ENCODE measurements at places on chromosomes 3 and 15. TPM values are rescaled to one million over a fixed set of nuclear protein-coding genes. Genes with fewer than 3 reads are reported as not detected.

DNA sequence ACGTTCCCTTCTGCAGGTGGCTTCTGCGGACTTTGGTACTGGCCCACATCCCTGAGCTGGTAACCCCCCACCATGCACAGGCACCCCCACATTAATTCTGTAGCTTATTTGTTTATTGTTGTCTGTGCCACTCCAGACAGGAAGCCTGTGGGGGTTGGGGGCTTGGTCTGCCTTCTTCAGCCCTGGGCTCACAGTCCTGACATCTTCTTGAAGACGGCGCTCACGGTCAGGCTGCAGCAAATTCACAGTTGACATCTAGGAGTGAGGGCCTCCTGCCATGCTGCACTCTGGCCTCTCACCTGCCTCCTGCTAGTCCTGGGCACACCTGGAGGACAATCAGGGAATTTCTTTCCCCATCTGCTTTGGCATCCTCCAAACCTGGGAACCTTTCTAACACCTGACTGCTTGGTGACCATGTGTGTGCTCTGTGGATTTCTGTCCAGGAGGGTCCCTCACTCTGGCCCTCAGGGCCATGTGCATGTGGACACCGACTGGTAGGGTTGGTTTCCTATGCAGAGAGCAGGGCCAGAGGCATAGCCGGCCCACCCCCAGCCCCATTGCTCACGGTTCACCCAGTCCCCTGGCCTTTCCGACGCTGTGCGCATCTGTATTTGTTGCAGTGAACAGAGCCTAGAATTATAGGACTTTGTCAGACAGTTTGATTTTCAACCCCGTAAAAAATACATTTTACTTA, 68.8 kb downstream of the APBA2 start:
- H3K4me3 ChIP-seq, result no peak overlapping the region
- no peak overlapping the region for H3K27ac ChIP-seq
- H3K27me3 ChIP-seq, result no peaks in the 10 kb centered on the region

GRCh38 chr3:74845081-74845480, 230.6 kb upstream of the CNTN3 start:
- no peaks in the 10 kb centered on the region for H3K4me1 ChIP-seq
- DNase-seq, result no peak
- H3K36me3 ChIP-seq, result no peaks in the 10 kb centered on the region
- H3K27me3 ChIP-seq, result no peaks in the 10 kb centered on the region
- no peak overlapping the region for H3K4me3 ChIP-seq

- H3K27ac ChIP-seq, result peak overlapping the region; percentile 65
- no peaks in the 10 kb centered on the region for H3K36me3 ChIP-seq
- H3K4me3 ChIP-seq, result no peak overlapping the region
- H3K4me1 ChIP-seq, result no peaks in the 10 kb centered on the region
- H3K27me3 ChIP-seq, result no peaks in the 10 kb centered on the region
- DNase-seq, result no peak
Measured at GRCh38 chr3:124203292-124203691, 211.4 kb upstream of the ROPN1 start.

DNA sequence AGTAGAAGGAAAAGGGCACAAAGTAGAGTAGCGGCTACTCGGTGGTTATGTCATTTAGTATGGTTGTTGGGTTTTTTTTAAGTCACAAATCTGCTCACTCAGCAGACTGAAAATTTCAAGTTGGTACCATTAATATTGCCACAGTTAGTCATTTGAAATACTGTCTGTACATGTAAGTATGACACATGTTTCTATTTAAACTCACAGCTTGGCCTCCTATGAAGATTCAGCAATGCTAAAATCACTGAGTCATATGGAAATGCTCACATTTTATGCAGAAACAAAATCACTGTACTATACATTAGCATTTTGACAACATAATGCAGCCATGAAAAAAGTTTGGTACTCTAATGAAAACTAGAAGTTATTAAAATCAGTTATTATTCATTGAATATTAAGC, 571.9 kb downstream of the TAFA4 start:
- no peaks in the 10 kb centered on the region for H3K36me3 ChIP-seq
- no peaks in the 10 kb centered on the region for H3K27me3 ChIP-seq
- no peak overlapping the region for H3K27ac ChIP-seq
- H3K4me3 ChIP-seq, result no peak overlapping the region

GRCh38 chr15:58731756-58732535, 17.6 kb downstream of the ADAM10 start:
- DNase-seq, result no peak
- H3K36me3 ChIP-seq, result no peaks in the 10 kb centered on the region
- no peaks in the 10 kb centered on the region for H3K4me1 ChIP-seq
- H3K27me3 ChIP-seq, result no peaks in the 10 kb centered on the region

GRCh38 chr3:192858849-192859585, 58.6 kb downstream of the MB21D2 start:
- H3K27me3 ChIP-seq, result no peaks in the 10 kb centered on the region
- no peak overlapping the region for H3K4me3 ChIP-seq
- no peak overlapping the region for H3K27ac ChIP-seq
- DNase-seq, result no peak

DNA sequence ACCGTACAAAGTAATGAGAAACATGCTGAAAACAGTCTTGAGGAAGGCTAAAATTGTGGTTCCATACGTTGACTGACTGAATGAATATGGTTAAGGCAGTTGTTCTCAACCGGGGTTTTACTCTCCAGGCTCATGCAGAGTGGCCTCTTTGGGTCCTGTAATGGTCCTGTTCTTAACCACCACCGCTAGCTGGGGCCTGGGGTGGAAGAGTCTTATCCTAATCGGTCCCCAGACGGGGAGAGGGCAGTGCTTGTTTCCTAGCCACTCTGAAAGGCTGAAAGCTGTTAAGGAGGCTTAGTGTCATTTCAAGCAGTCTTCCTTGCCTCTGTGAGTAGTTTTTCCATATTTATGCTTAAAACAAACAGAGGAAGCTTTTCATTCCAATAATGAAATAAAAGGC, 32.0 kb downstream of the SELENOT start:
- no peaks in the 10 kb centered on the region for H3K36me3 ChIP-seq
- no peaks in the 10 kb centered on the region for H3K27me3 ChIP-seq
- no peak for DNase-seq
- no peak overlapping the region for H3K27ac ChIP-seq
- no peaks in the 10 kb centered on the region for H3K4me1 ChIP-seq
- H3K4me3 ChIP-seq, result no peak overlapping the region

DNA sequence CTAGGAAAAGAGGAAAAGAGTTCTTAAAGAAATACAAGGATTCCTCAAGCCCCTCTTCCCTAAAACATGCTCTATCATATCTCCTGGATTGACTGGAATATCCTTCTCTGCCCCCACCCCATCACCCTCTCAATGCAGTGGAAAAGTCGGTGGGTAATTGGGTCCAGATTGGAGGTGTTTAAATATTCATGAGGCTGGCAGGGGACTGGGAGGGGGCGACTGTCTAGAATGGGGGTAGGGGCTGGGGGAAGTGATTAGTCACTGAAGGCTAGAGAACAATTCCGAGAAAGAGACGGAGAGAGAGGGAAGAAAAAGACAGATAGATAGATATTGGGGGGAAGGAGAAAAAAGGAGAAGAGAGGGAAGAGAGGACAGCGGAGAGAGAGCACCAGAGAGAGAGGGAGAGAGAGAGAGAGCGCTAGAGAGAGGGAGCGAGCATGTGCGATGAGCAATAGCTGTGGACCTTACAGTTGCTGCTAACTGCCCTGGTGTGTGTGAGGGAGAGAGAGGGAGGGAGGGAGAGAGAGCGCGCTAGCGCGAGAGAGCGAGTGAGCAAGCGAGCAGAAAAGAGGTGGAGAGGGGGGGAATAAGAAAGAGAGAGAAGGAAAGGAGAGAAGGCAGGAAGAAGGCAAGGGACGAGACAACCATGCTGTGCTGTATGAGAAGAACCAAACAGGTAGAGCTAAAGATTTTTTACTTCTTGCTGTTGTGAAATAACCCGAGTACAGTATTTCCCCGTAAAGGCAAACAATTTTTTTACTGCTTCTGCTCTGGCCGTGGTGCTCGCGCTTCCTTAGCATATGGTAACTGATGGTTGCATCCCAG, at the start of gene GAP43:
GAP43 (plus strand) TSS at position 467 of the 825 bp plus-strand sequence; CDS start at position 647, 180 bp downstream.
- H3K27ac ChIP-seq, result no peak within 1 kb of the TSS
- no peaks in the 10 kb centered on the region for H3K36me3 ChIP-seq
- H3K27me3 ChIP-seq, result no peaks in the 10 kb centered on the region

DNA sequence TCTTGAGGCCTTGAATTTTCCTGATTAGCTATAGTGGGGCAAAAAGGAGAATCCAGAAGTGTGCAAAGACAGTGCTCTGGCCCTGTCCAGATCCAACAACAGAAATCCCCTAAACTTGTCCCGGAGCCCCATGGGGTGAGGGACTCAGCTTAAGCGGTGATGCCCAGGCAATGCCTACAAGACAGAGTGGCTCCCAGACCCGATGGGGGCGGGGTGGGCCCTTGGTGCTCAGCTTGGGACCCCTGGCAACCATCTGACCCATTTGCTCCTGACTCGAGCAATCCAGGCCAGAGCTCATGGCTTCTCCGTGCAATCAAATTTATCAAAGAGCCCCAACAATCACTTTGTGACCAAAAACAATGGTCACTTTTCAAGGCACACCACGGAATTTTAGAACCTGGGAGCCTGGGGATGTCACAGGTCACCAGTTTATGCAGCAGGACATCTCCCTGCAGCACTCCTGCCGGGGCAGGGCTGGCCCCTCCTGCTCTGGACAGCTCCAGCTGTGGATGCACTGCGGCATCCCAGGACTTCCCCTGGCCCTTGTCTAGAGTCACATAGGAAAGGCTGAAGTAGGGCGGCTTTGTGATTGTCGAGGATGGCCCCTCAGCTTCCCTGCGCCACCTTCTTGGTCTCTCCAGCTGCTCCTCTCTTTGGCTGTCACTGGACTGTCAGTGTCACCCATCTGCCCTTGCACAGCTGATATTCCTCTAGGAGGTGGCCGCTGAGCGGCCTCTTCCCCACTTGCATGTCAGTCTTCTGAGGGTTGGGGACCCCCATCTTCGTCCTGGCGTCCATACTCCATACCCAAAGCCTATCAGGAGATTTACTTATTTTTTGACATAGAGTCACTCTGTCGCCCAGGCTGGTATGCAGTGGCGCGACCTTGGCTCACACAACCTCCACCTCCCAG, 28.4 kb downstream of the RGMA start:
- peak overlapping the region; percentile 13 for H3K27ac ChIP-seq
- H3K36me3 ChIP-seq, result no peaks in the 10 kb centered on the region
- H3K27me3 ChIP-seq, result no peaks in the 10 kb centered on the region
- no peak overlapping the region for H3K4me3 ChIP-seq

GRCh38 chr3:37952564-37952963, 38.0 kb upstream of the VILL start:
- H3K4me3 ChIP-seq, result no peak overlapping the region
- H3K27ac ChIP-seq, result no peak overlapping the region
- H3K4me1 ChIP-seq, result peaks cover 9% of the 10 kb centered on the region

GRCh38 chr3:133137042-133137996, 99.1 kb downstream of the TMEM108 start:
- no peak for DNase-seq
- no peak overlapping the region for H3K4me3 ChIP-seq
- no peak overlapping the region for H3K27ac ChIP-seq
- H3K36me3 ChIP-seq, result no peaks in the 10 kb centered on the region

DNA sequence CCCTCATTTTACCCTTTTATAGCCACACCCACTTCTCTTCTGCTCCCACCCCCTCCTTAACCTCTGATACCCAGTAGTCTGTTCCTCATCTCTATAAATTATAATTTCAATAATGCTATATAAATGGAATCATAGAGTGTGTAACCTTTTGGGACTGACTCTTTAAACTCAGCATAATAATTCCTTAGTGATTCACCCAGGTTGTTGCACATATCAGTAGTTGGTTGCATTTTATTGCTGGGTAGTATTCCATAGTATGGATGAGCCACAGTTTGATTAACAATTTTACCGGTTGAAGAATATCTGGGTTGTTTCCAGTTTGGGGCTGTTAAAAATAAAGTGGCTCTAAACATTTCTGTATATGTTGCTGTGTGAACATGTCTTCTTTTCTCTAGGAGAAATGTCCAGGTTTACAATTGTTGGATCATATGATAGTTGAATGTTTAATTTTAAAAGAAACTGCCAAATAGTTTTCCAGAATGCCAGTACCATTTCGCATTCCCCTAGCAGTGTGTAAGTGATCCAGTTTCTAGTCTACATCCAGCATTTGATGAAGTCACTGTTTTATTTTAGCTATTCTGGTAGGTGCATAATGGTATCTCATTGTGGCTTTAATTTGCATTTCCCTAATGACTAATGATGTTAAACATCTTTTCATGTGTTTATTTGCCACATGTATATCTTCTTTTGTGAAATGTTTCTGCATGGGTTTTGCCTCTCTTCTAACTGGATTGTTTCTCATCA, 68.5 kb downstream of the VPS8 start:
- no peaks in the 10 kb centered on the region for H3K4me1 ChIP-seq
- no peak overlapping the region for H3K4me3 ChIP-seq
- H3K36me3 ChIP-seq, result no peaks in the 10 kb centered on the region
- no peaks in the 10 kb centered on the region for H3K27me3 ChIP-seq

DNA sequence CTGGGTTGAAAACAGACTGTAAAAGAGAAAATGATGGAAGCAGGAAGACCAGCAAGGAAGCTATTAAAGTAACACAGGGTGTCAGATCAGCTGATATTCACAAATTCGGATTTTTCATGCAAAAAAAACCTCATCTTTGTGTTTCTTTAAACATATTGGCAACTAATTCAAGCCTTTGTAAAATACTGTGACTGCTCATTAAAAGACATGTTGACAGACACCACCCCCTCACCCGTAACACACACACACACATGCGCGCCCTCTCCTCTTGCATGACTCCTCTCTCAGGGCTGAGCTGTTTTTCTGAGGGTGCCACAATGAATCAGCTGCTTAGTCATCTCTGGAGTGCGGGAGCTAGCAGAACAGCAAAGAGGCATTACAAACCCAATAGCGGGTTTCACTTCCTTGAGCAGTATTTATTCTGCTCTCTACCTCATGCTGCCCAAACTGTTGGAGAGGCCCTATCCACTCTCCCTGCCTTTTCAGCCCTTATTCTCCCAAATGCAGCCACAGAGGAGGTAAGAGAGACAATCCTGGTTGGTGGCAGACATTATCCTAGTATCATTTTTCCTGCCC, 35.8 kb upstream of the CCDC80 start:
- H3K27me3 ChIP-seq, result no peaks in the 10 kb centered on the region
- DNase-seq, result peak; percentile 83
- H3K36me3 ChIP-seq, result no peaks in the 10 kb centered on the region
- H3K4me3 ChIP-seq, result no peak overlapping the region
- H3K27ac ChIP-seq, result peak overlapping the region; percentile 75

DNA sequence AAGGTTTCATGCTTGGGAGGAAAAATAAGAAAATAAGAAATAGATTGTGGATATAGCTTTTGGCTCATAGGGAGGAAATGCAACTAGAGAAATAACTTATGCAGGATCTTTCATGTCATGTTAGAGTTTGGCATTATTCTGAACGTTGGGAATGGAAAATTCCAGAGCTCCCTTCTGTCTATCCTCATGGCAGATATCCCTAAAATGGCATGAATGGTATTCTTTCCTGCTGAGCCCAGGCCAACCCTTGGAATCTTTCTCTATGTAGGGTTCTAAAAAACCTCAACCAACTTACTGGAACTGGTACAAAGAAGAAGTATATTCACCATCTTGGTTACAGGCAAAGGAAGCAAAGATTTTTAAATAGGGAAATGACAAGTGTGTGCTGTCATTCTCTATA, 212.5 kb downstream of the CHST2 start:
- H3K36me3 ChIP-seq, result no peaks in the 10 kb centered on the region
- no peak overlapping the region for H3K4me3 ChIP-seq
- no peak for DNase-seq
- no peaks in the 10 kb centered on the region for H3K4me1 ChIP-seq
- no peak overlapping the region for H3K27ac ChIP-seq
- no peaks in the 10 kb centered on the region for H3K27me3 ChIP-seq

- no peak overlapping the region for H3K4me3 ChIP-seq
- H3K4me1 ChIP-seq, result no peaks in the 10 kb centered on the region
- no peak for DNase-seq
- no peak overlapping the region for H3K27ac ChIP-seq
Measured at GRCh38 chr3:196789885-196790359, 50.3 kb downstream of the PAK2 start.

OR5H1 gene
- not detected for total RNA-seq

ZNF80 gene
- not detected for total RNA-seq

BUB1B gene
- total RNA-seq, result not detected

Measured in uterus (tissue), 4 donors.